AG09319 (cell line): ENCODE measurements at places on chromosomes 7 and 10.

DNA sequence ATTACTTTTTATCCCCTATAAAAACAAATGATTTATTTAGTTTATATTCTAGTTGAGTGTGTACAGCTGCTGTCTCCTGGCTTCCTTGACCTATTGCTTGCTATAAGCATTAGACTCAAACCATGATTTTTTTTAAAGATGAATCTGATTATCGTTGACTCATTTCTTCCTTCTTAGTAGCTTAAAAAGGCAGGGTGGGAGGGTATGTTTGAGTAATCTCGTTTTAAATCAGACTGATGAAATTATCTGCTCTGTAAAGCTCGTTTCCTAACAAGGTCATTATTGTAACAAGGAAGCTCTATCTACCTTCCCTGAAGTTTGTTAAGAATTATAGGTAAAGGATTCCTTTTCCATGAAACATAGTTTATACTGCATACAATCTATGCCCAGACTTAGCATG lies 276.3 kb upstream of the KCND2 start:
- no peak for DNase-seq

DNA sequence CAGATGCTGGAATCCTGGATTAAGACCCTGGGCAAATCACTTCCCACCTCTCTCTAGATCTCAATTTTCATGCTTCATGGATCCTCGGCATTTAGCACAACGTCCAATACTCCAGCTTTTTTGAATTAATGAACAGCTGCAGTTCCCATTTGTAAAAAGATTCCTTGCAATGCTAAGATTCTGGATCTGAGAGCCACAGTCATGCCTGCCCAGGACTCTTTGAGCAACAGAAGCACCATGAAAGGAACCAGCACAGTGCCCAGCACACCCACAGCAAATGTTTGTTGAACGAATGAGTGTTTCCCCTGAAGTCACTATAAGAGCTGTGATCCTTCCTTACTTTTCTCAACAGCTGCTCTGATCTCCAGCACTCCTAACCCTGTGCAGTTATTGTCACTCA lies 20.8 kb upstream of the DDIT4 start:
- no peak for DNase-seq

- no peak for DNase-seq
These were observed 49.1 kb upstream of the FOXK1 start for GRCh38 chr7:4633012-4633411.

- DNase-seq: no peak
These were observed 417.6 kb upstream of the POT1 start for GRCh38 chr7:125347269-125347668.

DNA sequence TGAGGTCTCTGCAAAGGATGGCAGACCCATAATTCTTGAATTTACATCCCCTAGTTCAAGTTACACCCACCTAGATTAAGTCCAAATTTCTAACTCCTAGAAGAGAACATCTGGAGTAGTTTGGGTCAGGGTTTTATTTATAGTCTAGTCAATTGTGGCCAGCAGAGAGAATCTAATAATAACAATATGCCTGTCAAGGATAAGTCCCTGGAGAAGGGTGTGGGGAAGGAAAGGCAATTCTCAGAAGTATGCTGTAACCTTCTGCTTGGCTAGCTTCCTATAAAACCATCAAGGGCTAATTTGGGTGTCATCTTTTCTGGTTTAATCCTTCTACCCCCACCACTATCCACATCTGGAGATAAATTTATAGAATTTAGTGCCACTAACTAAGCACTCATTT lies 52.8 kb upstream of the SEMA3E start:
- no peak for DNase-seq
